ENCODE measurements at places on chromosomes 6 and 20.

- DNase-seq, result no peak
Measured at GRCh38 chr20:49356676-49357075, 78.8 kb upstream of the ZNFX1 start.

DNA sequence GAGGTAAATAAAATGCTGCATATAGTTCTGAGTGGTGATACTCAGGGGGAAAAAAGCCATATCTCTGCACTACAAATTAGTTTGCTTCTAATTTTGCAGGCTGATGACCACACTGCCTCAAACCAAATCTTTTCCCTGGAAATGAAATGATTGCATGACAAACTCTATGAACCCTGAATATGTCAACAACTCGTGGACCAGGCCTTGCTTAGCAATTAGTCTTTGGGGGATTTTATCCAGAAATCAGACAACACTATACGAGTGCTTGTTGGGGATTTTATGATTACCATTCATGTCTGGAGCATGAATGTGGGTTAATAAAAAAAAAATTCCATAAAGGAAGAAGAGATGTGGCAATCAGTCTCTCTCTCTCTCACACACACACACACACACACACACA lies 42.0 kb downstream of the SOBP start:
- no peak for DNase-seq

- no peak for DNase-seq
Measured at GRCh38 chr6:116008470-116009243, 52.0 kb downstream of the FRK start.

DNA sequence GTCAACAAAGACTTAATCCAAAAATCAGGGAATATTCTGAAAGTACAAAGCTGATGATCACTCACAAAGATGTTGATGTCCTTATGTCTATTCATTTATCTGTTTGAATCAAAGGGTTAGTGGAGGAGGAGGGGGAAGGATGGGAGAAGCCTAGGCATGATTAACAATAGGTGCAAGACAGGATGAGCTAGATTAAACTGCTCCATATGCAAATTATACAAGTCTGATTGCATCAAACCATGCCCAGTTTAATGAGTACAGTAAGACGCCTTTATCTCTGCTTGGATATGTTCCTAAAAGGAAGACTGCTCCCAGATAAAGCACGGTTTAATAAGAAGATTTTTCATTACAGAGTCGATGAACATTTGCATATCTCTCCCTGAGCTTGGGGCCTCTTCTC lies 626.4 kb upstream of the NOX3 start:
- no peak for DNase-seq

DNA sequence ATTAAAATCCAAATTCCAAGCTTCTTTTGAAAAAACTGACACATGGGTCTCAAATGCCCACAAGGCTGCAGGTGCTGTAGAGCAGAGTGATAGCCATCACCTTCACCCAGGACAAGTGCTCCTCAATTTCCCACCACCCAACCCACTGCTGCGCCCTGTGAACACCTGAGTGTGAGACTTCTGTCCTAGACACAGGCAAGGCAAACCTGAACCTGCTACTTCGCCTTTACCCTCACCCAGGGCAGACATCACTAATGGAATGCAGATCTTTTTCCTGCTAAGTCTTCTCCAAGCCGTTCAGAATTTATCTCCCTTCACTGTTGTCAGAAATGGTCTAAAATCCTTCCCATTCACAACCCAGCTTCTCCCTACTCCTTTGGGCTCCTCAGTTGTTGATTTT lies 65.9 kb downstream of the PREX1 start:
- DNase-seq, result no peak

DNA sequence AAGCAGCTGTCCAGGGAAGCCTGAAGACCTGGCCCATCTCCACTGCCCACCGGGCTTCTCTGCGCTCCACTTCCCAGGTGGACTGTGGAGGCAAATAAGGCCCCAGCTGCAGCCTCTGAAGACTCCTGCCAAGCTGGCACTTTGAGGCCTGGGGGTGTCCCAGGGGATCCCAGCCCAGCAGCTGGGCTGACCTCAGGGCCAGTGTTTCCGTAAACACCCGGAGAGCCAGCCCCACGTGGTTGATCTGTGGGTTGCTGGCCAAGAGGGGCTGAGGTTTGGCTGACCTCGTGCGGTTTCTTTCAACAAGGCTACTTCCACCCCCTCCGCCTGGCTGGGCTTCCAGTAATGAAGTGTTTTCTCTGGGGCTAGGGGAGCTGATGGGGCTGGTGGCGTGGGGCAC lies 12.4 kb upstream of the CCN5 start:
- DNase-seq, result no peak

GRCh38 chr6:127347178-127347577 lies 3.8 kb upstream of the ECHDC1 start:
- DNase-seq, result no peak

- DNase-seq, result no peak
Measured at GRCh38 chr6:10759884-10760329, 12.3 kb downstream of the TMEM14B start.

DNA sequence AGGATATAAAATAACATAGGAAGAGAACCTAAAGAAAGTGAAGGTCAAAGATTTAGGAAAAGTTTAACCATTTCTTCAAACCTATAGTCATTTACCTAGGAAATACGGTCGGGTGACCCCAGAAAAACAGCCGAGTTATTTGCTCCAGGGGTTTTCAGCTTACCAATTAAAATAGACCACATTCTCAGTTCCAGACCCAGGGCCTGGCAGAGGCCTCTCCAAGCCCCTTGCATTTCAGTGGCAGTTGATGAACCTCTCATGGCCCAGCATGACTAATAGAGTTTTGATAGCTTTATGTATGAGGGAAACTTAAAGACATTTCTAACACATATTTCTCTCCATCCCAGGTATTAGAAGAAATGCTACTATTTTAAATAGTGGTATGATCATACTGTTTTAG lies 113.5 kb downstream of the OGFRL1 start:
- no peak for DNase-seq

- no peak for DNase-seq
Measured at GRCh38 chr6:133404151-133404550, 163.0 kb downstream of the EYA4 start.

GRCh38 chr20:8148501-8148900 lies 16.4 kb downstream of the PLCB1 start:
- DNase-seq, result no peak

GRCh38 chr20:40160097-40160550 lies 528.9 kb downstream of the MAFB start:
- no peak for DNase-seq

DNA sequence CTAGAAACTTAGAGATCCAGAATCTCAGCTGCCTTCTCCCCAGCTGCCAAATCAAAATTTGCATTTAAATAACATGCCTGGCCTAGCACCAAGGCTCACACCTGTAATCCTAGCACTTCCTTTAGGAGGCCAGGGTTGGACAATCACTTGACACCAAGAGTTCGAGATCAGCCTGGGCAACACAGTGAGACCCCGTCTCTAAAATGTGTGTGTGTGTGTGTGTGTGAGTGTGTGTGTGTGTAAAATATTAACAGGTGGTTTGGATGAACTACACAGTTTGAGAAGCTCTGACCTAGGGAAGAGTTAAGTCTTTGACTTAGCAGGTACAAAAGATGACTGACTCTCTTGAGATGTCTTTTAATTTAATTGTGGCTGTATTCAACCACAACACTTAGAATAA lies 20.2 kb upstream of the CD2AP start:
- DNase-seq, result no peak

- DNase-seq, result no peak
Measured at GRCh38 chr6:112764377-112764776, 417.2 kb downstream of the RFPL4B start.

DNA sequence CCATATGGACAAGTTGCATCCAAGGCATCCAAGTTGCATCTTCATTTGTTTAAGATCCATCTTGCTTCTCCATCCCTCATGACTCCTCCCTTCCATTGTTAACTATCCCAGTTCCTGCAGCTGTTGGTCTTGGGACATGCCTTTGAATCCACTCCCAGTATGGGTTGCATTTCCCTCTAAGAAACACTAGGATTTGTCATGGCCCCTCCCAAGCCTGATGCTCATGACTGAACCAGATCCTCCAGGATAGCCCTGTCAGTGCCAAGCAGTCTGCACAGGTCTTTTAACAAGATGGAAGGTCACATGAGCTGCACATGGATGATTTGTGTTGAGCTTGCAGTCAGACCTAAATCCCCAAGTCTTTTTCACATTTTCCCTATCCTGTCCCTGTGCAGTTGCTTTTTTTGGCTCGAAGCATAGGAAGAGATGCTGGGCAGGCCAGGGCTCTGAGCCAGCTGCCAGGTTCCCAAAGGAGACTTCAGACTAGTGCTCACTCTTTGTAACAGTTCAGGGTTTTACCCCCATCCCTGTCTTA lies 4.2 kb downstream of the PPP2R5D start:
- DNase-seq, result no peak

DNA sequence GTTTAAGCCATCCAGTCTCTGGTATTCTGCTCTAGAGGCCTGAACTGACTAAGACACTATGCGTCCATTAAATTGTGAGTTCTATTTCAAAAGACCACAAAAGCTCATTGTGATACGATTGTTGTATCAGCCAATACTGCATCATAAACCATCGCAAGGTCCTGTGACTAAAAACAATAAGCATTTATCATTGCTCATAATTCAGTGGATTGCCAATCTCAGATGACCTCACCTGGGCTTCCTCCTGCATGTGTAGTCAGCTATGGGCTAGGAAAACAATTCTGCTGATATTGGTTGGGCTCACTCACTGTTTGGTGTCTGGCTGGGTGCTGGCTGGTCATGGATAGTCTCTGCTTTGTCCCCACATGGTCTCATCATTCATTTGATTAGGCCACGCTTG lies 592.7 kb upstream of the BTBD3 start:
- DNase-seq, result no peak

GRCh38 chr6:36677059-36677749 lies 1.3 kb upstream of the CDKN1A start:
- DNase-seq, result no peak

DNA sequence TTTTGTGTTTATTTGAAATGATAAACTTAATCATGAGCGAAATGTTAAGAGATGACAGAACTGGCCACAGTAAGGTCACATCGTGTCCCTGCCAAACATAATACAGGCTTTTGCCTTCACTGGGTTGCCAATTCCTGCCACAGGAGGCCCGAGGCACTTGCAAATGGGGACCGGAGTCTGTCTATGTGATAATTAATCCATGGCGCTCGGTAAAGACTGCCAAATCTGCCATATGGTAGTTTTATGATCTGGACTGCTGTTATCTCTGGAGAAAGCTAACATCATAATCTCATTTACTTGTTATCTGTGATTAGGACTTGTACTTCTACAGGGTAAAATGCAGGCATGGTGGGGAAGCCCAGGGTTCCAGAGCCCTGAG lies 170.5 kb upstream of the TSHZ2 start:
- no peak for DNase-seq

GRCh38 chr6:26502165-26502564 lies 2.1 kb downstream of the BTN1A1 start:
- no peak for DNase-seq

DNA sequence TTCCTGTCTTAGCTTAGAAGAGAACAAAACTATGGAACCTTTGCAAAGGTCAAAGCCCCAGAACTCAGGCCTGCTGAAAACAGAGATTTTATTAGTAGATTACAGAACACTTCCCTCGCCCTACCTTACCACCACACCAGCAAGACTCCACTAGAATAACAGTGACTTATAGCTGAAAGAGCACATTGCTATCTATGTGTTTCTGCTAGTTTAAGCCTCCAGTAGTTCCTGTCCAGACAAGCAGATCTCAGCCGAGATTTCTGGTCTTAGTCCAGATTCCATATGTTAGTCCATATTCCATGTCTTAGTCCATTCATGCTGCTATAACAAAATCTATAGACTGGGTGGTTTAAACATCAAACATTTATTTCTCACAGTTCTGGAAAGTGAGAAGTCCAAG lies 412.3 kb upstream of the ID4 start:
- DNase-seq, result no peak

GRCh38 chr6:36039112-36039511 lies 11.5 kb downstream of the MAPK14 start:
- no peak for DNase-seq

DNA sequence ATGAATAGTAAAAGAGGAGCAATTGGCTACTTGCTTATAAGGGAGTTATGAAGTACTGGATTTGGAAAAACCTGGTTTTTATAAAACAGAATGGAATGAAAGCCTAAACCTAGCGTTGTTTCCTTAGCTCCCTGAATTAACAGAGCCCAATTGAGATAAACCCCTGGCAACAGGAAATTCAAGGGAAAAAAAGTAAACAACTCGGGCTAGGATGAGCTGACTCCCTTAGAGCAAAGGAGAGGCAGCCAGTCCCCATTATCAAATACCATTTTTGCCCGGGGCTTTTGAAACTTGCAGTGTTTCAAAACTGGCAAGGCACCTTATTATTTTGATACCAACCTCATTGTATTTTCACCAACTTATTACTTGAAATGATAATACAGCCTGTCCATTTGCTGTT lies 587.5 kb downstream of the CD109 start:
- DNase-seq, result no peak

DNA sequence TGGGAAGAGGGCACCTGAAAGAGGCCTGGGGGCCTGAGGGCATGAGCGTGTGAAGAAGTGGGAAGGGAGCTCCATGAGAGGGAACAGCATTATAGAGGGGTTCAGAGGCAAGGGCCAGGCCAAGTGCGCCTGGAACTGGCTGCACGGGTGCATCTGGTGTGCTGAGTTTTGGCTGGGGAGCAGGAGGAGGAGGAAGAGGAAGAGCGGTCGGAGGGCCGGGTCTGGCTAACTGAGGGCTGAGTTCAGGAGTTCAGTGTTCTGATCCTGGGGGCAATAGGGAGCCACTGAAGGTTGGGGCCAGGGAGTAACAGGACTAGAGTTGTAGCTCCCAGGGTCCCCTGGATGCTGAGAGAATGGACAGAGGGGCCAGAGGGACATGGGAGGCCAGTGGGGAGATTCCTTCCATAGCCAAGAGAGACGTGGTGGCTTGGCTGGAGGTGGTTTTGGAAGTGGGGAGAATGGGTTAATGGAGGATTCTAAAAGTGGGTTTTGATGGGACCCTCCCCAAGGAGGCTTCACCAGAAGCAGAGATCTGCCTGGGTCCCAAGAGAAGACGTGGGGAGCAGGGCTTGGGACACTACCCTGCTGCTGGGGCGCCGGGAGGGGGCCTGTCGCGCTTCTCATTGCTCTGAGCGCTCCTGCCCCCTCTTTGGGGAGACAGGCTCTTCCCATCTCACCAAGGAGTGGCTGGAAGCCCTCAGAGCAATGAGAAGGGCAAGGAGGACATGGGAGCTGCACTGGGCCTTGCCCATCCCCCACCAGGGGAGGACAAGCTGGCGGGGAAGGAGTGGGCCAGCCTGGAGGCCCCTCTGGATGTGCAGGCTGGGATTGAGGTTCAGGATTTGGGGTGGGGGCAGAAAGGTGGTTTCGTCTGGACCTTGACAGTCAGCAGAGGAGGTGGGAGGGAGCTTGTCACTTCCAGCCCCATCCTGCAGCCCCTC lies 28.7 kb downstream of the ZBP1 start:
- no peak for DNase-seq

GRCh38 chr20:14334306-14334930 lies 3.0 kb downstream of the FLRT3 start:
- no peak for DNase-seq

GRCh38 chr6:5337573-5337972 lies 76.3 kb downstream of the FARS2 start:
- no peak for DNase-seq

DNA sequence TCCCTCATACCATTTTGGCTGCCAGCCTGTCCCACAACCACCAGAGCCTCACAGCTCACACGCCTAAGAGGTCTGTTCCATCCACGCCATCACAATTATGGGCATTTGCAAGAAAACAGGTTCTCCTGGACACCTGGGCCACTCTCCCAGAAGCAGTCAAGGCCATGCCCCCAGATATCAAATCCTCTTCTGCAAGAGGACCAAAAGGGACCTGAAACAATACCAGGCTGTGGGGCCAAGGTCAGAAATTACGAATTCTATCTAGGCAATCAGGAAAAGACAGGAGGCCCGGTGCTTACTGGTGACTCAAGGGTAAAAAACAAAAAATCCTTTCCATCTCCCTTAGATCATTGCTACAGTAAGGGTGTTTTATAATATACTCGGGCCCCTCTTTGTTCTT lies 69.8 kb downstream of the ZMYND8 start:
- no peak for DNase-seq

All from stimulated activated CD4-positive, alpha-beta T cell treated with anti-CD3 and anti-CD28 coated beads, Interleukin-4, amount 100 ng/mL, for 4 hours (primary cell).